ENCODE measurements at places on chromosomes 1 and 21.

- peak; percentile 44 for DNase-seq
These were observed 24.3 kb downstream of the PER3 start for GRCh38 chr1:7808253-7808844.

DNA sequence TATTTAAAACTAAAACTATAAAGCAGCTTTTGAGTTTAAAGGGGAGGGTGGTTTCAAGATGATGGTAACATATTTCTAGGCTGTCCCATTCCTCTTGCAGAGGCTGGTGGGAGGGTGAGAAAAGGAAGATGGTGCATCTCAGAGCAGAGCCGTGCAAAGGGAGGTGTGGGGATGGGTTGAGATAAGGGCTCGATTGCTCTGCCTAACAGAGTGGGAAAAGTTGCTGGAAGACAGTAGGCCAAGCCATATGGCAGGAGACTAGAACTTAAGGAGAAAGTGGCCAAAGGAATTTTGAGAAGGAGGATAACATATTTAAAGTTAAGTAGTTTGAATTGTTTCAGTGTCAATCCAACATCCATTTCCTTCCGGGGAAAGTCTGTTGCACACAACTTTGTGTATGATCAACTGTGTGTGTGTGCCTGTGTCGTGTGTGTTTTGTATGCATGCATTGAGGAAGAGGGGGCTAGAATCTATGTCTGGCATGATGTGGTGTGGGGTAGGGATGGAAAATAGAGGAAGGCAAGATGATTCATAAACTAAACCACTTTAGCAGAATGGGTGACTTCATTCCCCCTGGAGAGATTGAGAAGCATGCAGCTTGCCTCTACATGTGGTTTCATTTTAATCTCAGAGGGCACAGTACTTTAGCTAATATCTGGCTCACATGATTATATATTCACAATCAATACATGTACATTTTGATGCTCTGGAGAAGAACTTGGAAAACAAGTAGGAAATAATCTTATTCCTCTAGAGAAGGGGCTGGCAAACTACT is 145.0 kb upstream of the DNAH14 start:
- DNase-seq = no peak

- DNase-seq = peak; percentile 72
These were observed 27.3 kb upstream of the BCAR3 start for GRCh38 chr1:93708734-93709481.

DNA sequence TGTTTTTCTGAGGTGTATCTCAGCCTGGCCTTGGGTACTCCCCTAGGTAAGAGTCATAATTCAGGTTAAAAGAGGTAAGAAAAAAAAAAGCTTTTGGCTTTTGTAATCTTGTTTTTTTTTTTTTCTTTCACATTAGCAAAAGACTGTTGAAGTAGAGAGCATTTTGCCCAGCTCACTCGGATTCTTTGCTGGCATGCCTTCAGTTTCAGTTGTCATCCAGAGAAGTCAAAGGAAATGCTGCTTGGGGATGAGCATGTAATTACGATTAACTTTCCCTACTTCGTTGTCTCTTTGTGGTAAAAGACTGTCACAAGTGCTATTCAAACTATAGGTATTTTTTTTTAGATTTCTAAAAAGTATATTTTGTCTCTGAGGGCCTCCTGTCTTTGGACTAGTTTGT is 6.3 kb downstream of the BACH1 start:
- DNase-seq = no peak

- DNase-seq = no peak
These were observed 11.1 kb upstream of the ETV3L start for GRCh38 chr1:157110686-157111085.

- DNase-seq = no peak
These were observed 570 bp downstream of the KCND3 start for GRCh38 chr1:111988743-111989453.

DNA sequence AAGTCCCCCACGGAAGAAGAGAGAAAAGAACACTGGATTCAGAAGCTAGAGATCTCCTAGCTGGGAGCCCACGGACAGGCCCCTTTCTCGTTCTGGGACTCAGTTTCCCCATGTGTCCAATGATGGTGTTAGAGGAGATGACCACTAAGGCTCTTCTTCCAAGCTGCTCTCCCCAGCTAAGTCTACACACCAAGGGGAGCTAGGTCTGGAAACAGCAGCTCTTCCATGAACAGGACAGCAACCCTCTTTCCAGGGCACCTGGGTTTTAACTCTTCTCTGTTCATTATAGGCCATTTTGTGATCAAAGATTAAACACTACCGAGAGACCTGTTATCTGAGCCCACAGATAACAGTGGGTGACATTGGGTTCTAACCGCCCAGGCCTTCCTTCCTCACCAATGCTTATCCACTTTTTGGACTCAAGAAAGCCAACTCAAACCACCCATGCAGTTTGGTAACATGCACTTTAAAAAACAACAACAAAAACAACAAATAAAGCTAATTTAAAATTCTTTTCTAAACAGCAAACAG is 85.9 kb downstream of the MRPL37 start:
- no peak for DNase-seq

DNA sequence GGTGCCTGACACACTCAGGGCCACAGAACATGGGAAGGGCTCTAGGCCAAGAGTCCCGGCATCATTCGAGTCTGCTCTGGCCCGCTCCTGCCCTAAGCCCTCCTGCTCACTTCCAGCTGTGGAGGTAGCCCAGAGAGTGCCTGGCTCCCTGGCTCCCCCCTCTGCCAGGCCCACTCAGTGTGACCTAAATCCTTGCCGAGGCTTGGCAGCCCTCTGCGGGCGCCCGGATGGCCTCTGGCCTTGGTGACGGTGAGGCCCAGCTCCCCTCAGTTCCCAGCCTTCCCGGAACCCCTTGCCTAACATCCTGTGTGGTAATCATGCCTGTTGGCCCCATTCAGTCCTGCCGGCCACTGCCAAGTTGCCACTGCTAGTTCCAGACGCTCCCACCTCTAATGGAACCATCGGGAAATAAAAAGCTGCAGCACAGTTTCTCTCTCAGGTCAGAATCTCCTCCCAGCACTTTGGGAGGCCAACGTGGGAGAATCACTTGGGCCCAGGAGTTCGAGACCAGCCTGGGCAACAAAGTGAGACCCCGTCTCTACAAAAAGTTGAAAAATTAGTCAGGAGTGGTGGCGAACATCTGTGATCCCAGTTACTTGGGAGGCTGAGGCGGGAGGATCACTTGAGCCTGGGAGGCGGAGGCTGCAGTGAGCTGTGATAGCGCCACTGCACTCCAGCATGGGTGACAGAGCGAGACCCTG is 1.2 kb upstream of the H6PD start:
- DNase-seq = no peak

- DNase-seq = no peak
These were observed 9.1 kb downstream of the ABCA4 start for GRCh38 chr1:94111879-94112278.

- peak; percentile 27 for DNase-seq
These were observed 414.3 kb downstream of the AMY1C start for GRCh38 chr1:104163912-104164476.

DNA sequence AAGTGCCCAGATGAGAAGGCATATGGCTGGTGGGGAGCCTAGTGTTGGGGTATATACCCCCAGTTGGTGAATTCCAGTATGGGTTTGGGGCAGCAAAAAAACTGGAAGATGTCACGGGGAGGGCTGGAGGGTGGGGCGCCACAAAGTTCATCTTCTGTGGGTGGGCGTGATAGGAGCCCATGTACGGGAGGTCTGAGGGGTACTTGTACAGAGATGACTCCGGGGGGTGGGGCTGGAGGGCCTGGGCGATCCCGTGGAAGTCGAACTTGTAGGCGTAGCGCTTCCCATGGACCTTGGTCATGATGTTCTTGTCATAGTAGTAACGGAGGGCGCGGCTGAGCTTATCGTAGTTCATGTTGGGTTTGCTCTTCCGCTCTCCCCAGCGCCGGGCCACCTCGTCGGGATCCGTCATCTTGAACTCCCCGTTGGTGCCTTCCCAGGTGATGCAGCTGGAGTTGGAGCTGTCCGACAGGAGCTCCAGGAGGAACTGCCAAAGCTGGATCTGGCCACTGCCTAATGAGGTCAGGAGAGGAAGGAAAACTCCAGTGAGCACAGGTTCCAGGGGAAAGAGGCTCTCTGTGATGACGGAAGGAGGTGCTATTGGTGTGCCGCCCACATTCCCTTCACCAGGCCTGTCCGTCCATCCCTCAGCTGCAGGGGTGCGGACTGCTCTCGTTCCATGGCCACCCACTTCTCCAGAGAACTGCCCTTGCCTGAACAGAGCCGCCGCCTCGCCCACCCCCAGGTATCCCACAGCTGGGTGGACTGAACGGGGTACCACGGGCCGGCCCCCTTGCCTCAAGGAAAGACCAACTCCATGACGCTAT is 114.7 kb downstream of the ERG start:
- DNase-seq = no peak

DNA sequence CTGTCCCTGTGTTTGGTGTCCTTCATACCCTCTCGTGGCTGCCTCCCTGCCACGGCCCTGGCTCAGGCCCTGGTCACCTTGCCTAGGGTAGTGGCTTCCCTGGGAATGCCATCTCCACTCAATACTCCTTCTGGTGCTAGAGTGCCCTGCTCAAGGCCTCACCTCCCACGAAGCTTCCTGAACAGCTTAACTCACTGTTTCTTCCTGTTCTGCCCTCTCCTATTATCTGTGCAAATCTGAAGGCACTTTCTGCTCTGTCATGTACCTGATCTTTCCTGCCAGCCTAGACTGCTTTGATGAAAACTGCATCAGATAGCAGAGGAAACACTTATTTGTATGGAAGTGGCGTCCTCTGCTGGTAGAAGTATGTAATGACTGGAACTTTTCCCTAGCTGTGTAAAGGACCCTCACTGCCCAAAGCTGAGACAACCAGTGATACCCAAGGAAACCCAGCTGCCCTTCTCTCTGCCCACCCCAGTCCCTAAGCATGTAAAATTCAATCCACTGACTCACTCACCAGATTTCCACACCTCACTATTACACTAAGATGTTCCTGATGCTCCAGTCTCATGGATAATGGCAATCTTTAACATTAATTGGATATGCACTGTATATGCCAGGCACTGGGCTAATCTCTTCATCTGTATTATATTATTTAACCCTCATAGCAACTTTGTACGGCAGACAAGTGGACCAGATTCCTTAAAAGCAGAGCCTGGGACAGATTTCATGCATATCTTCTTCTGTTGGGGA is 36.2 kb upstream of the BTG2 start:
- peak; percentile 83 for DNase-seq

DNA sequence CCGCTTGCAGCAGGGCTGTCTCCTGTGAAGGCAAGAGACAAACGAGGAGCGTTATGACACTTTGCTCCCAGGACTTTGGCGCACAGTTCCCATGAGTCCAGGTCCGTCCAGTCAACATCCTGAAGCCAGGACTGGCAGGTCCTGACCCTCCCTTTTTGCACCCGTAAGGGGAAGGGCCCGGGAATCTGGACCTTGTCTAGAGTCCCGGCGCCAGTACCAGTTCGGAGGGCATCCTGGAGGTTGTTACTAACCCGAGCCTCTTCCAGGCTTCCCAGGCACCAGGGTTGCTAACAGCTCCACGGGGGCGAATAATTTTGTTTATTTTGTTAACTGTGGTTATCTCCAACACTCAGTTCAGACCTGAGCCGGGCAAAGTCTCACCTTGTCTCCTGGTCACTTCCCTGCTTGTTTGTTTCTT is 682 bp upstream of the RWDD3 start:
- no peak for DNase-seq

DNA sequence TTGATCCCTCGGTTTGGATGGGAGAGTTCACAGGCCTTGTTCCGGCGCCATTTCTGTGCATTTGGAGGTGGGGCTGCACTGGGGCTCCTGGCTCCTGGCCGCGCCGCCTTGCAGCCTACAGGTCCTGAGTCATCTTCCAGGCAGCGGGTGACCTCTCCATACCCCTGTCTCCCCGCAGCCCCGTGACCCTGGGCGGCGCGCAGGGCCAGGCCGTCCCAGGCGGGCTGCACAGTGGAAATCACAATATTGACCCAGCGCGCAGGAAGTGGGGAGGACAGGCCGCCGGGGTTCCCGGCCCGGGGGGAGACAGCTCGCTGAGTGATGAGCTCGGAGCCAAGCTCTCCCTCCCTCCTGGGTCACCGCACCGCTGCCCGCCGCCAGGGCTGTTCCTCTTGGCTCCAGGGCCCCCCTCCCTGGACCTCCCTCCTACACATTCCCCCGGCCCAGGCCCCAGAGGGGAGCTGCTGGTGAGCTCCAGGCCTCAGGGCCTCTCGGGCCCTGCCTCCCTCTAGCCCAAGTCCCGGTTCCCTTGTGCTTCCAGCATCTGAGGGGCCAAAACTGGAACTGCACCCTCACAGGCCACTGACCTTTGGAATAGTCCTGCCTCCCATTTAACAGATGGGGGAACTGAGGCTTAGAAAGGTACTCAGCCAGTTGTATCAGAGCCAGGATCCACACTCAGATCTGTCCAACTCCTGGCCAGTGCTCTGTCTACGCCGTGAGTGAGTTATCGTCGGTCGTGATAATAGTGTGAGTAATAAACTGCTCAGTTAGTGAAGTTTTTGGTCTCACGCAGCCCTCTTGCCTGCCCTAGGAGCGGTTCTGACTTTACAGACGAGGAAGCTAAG is 142.9 kb upstream of the WNT4 start:
- no peak for DNase-seq

DNA sequence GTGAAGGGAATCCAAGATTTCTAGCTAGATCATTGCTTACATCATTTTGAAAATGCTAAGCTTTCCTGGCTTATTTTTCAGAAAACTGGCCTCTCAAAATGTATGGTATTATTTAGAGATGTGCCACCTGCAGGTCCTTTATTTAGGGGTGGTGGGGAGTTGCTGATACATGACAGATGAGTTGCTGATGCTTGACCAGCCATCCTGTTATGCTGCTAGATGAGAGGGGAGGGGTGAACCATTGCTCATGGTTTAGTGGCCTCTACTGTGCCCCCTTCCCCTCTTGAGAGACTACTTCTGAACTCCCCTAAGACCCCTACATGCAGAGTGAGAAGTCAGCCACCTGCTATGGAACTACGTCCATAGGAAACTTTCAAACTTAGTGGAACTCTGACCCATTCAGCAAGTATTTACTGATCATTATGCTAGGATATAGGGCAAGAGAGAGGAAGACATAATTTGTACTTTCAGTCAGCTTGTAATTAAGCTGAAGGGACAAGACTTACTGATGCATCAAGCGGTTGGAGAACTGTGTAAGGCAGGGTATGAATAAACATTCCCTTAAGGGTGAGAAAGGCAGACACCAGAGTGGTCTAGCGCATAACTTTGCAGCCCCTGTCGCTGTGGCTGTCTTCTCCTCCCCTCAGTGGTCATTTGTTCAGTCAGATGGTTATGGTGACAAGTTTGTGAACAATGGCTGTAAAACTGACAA is 34.6 kb downstream of the SLAMF6 start:
- no peak for DNase-seq
